Stimulated activated CD8-positive, alpha-beta memory T cell treated with anti-CD3 and anti-CD28 coated beads, Interleukin-4, amount 100 ng/mL, for 4 hours (primary cell): ENCODE measurements at places on chromosomes 7 and 10.

GRCh38 chr7:101880282-101881054, 63.0 kb downstream of the CUX1 start:
- no peak for DNase-seq

DNA sequence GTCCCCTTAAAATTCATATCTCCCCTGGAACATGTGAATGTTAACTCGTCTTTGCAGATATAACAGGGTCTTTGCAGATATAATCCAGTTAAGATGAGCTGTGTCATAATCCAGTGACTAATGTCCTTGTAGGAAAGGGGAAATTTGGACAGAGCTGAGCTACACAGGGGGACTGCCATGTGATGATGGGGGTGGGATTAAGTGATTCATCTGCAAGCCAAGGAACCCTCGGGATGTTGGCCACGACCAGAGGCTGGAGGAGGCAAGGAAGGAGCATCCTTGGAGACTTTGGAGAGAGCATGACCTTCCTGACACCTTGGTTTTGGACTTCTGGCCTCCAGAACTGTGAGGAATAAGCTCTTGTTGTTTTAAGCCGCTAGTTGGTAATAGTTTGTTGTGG, 153.9 kb upstream of the PCBD1 start:
- DNase-seq, result no peak

- no peak for DNase-seq
These were observed 27.7 kb downstream of the WNT8B start for GRCh38 chr10:100490531-100490930.

DNA sequence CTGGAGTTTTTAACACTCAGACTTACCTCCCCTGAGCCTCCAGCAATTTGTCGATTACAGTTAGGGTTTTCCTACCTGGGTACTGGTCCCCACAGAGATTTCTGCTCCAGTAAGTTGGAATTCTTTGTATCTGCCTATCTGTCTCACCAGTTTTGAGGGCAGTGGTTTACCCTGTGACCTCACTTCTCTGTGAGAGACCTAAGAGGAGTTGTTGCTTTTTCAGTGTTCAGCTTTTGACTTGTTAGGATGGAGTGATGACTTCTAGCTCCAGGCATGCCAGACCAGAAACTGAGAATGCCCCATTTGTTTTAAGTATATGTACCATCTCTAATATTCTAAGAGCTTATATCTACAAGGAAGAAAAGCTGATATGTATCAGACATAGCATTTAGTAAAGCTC, 42.9 kb downstream of the CSGALNACT2 start:
- no peak for DNase-seq

GRCh38 chr10:89458291-89458690, 43.9 kb downstream of the IFIT5 start:
- DNase-seq, result no peak

- no peak for DNase-seq
These were observed 11.3 kb upstream of the TAS2R3 start for GRCh38 chr7:141752634-141753033.

DNA sequence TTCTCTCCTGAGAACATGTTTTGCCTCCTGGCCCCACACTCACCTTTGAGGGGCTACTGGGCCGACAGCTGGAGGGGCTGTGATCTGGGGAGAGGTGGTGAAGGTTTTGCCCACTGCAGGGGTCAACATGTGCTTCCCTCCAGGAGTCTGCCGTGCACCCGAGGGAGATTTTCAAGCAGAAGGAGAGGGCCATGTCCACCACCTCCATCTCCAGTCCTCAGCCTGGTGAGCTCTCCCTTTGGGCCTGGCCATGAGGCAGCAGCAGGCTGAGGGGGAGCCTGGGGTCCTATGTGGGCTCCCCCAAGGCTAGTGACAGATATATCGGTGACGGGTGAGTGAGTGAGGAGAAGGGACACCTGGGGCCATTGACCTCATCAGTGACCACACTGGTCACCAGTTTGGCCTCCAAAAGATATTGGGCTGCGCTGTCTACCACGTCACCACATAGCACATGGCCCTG, 6.6 kb downstream of the PGAM2 start:
- no peak for DNase-seq

- no peak for DNase-seq
These were observed 17.9 kb upstream of the DDX21 start for GRCh38 chr10:68938117-68938516.

DNA sequence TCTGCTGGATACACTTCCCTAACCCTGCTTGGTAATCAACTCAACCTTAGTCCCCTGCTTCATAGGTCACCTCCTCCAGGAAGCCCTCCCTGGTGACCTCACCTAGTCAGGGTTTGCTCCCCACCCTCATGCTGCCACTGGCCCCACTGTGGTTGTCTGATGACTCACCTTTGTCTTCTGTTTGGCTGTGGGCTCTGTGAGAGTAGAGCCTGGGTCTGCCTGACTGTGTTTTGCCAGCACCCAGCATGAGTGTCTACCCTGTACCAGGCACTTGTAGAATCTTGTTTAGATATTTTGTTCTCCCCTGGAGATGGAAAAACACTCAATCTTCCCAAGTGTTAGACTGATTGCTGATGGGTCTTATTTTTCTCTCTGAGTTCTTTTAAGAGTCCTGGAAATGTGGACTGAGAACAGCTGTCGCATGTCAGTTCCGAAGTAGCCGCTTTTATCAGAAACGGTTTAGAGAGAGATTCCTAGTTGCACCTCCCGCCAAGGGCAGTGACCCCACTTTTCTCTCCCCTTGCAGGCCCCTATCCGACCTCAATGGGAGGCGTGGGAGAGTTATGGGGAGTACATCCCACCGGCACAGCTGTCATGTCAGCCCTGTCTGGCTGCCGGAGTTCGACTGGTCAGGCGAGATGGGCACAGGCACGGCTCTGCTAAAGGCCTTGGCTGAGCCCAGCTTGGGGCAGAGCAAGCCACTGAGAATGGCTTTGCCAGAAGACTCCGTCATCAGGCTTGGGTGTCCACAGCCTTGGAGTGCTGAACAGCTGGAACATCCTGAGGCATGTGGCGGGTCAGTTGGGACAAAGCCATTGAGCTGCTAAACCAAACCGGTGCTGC, 134.3 kb downstream of the GRK5 start:
- DNase-seq, result no peak

- no peak for DNase-seq
These were observed 222.5 kb upstream of the RHOBTB1 start for GRCh38 chr10:61166489-61166888.

- DNase-seq, result no peak
These were observed at the start of gene LIPN for GRCh38 chr10:88759366-88760101. TSS of gene LIPN (plus strand) at chr10:88760020. CDS start at chr10:88761406, 1,386 bp downstream.

DNA sequence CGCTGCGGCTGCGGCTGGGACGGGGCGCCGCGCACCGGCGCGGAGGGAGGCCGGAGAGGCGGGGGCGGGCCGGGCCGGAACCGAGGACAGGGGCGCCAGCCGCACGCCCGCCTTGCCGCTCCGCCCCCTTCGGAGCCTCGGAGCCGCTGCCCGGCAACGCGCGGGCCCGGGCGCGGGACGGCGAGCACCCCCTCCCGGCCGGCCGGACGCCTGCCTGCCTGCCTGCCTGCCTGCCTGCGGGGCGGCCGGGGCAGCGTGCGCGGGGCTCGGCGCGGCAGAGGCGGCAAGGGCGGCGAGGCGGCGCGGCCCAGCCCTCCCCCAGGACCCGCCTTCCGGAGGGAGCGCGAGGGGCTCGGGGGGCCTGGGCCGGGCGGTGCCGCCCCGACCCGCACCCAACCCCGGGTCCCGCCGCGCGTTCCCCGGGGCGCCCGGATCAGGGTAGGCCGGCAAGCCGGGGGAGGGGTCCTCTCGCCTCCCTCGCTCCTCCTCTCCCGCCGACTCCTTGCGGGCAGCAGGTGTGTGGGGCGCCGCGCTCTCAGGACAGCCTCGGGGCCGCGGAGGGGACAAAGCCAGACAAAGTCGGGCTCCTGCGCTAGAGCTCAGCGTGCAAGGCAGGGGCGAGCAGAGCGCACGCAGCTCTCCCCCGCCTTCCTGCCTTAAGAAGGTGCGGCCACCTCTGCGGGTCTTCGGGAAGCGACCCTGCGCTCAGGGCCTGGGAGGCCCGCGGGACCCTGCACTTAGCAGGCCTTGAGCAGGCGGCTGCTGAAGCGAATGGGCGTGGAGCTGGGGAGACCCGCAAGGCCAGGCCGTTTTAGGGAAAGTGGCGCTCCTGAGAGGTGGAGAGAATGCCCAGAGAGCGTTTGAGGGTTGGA, at the start of gene KIAA1549:
KIAA1549 (minus strand) TSS at position 58 of the 872 bp plus-strand sequence. CDS start 120 bp downstream, outside the sequence.
- DNase-seq, result no peak

GRCh38 chr7:33395340-33395739, 266.0 kb downstream of the BBS9 start:
- no peak for DNase-seq

DNA sequence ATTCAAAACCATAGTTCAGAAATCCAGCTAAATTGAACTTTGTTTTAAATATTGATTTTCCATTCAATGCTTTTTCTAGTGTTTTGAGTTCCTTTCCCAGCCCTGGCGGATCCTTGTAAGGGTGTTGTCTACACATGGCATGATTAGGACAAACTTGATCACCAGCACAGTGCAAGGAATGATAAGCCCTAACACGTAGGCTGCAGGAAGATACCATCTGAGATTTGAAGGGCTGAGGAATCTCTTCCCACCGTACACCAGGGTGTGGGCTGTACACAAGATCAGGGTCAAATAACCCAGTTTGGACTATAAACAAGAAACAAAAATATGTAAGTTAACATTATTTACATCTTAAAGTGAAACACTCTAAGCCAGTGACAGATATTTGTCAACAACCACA, 27.4 kb downstream of the STEAP4 start:
- no peak for DNase-seq

DNA sequence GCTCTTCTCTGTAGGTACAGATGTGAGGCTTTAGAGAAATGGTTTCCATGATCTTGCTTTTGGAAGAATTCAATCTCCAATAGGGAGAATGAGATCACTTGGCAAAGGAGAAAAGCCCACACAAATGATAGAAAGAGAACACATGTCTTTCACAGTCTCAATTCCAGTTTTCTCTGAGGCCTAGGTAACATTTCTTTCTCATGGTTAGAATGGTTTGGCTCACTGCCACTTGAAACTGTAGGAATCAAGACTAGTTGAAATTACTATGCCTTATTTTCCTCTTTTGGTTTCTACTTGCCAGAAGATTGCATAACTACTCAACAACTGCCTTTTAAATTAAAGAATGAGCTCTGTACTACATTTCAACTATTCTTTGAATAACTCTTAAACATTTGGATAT, 276.5 kb upstream of the TEX47 start:
- no peak for DNase-seq

DNA sequence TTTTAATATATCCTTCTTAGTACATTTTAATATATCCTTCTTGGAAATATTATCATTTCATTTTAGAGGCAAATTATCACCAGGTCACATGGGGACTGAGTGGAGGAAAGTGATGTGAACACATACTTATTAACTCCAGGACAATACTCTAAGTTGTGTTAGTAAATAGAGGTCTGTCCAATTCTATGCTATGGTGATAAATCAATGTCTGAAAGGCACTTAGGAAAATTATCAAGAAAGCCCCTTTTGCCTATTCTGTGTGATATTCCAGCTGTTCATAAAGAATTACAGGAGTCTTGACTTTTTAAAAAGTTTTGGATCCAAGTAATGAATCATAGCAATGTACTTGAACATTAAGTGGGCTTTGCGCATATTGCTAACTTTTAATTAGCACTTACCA, 88.5 kb downstream of the THSD7A start:
- no peak for DNase-seq

GRCh38 chr10:422241-422640, 267.2 kb downstream of the DIP2C start:
- DNase-seq, result no peak

DNA sequence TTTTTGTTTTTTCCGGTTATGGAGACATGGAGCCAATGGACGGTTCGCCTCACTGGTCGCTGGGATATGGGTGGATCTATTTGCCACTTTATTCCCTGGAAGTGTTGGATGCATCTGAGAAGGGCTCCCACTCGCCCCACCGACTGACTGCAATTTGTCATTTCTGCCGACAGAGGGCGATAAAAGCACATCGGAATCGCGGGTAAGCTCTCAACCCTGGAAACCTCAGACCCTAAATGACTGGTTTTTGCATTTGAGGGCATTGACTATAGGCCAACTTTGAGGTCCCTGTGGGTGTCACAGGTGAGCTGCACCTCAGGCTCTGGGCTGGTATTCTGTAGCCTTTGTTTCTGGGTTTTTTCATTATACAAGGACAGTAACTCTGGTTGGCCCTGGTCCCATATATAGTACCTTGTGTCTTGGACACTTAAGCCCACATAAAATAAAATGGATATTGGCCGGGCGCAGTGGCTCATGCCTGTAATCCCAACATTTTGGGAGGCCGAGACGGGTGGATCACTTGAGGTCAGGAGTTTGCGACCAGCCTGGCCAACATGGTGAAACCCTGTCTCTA, 11.9 kb upstream of the OPALIN start:
- peak; percentile 20 for DNase-seq

DNA sequence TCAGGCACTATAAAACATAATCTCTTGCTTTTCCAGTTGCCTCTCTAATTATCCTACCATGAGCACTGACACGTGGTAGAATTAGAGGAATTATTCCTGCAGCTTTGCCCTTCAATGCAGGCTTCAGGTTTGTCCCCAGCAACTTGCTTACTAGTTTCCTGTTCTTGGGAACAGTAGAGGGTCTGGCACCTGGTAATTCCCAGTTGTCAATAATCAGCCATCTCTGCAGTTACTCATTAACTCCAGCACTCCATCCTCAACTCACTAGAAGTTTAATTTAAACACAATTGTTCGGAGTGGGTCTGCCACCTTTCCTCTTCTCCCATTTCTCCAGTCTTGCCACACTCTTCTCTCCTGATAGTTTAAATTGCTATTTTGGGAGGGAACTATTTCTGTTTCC, 324.3 kb upstream of the KIAA1217 start:
- no peak for DNase-seq

DNA sequence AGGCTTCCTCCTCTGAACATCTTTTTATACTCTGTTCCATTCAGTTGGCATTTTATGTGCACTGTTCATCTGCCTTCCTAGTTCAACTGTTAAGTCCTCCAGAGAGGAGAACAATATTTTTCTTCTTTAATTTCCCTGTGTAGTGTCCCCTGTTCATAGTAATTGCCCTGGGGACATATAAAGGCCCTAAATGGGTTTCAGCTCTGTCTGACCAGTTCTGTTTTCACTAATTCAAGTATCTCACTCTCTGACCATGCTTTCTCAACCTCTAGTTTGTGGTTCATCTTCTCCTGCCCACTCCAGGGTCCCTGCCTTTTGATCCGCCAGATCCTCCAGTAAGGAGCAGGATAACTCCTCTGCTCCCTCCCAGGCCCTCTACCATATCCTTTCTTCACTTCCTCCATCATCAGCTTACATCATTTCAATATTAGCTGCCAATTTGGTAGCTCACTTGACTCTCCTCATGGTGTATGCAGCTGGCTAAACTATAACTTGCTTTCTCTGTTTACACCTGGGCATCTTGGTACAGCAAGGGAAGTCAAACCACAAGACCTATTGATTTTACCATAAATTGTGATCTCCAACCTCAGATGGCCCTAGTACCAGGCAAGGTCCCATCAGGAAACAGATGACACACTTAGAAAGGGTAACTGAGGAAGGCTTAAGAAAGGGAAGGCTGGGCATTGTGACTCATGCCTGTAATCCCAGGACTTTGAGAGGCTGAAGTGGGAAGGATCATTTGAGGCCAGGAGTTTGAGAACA, 17.7 kb upstream of the C10orf67 start:
- no peak for DNase-seq
